Right cardiac atrium (tissue), 5 donors: ENCODE measurements at places on chromosomes 6 and 20.

- no peak for DNase-seq
Observed at GRCh38 chr20:60224914-60225313, 266.7 kb downstream of the CDH26 start.

DNA sequence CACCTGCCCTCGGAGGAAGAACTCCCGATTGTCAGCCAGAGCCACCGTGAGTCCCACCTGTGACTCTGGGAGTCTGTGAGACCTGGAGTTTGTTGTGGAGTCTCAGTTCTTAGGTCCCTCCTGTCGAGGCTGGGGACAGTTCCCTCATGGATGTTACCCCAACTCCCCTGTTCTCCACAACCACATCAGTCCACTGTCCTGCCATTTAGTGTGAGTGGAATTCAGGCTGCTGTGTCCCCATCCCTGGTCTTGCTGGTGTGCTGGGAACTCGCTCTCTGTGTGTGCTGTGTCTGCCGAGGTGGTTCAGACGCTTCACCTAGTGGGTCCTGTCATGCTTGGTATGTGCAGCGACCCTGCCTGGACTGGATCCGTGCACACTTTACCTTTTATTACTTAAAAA is 163.2 kb downstream of the DTNBP1 start:
- no peak for DNase-seq

GRCh38 chr6:33248643-33248931 is 23.1 kb downstream of the VPS52 start:
- no peak for DNase-seq

GRCh38 chr6:35449287-35449881 is 2.8 kb upstream of the FANCE start:
- DNase-seq, result no peak

- DNase-seq, result no peak
Observed at GRCh38 chr6:142420802-142421201, 119.0 kb downstream of the ADGRG6 start.

- peak; percentile 27 for DNase-seq
Observed at GRCh38 chr6:13334953-13335352, 6.6 kb upstream of the TBC1D7 start.

- DNase-seq, result no peak
Observed at GRCh38 chr6:11283629-11284028, 51.2 kb upstream of the NEDD9 start.

DNA sequence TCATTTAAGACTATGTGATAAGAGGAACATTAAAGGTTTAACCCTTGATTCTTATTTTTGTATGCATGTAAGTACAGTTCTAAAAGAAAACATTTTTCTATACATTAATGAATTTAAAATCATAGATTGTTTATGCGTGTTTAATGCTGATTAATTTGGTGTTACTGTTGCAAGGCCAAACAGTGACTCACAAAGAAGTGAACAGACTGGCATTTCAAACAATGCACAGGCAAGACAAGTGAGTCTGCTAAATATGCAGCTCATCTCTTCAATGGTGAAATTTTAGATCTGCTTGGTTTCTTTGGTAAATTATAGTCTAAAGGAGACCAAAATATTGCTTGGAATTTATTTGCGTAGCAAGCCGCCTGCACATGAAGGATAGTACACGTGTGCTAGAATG is 417.4 kb upstream of the SOX4 start:
- DNase-seq, result no peak

DNA sequence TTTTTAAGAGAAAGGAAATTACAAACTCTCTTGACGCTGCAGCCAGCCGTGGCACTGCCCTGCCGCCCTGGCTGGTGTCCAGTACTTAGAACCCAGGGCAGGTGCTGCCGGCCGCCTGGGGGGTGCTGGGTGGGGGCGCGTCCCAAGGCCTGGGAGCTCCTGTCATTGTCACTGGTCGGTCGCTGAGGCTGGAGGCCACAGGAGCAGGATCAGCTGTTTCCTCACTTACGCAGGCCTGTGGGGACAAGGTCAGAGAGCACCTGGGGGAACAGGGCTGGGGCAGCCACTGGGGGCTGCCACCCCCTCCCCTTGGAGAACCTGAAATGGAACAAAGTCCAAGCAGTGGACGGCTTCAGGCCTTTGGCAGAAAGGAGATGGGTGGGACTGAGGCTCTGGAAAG is 5.6 kb downstream of the BIRC7 start:
- no peak for DNase-seq

GRCh38 chr6:143200167-143200770 is 139.6 kb downstream of the AIG1 start:
- no peak for DNase-seq

GRCh38 chr20:6295127-6295866 is 172.5 kb upstream of the FERMT1 start:
- DNase-seq, result no peak

- no peak for DNase-seq
Observed at GRCh38 chr6:157673596-157673995, 149.4 kb upstream of the SNX9 start.

DNA sequence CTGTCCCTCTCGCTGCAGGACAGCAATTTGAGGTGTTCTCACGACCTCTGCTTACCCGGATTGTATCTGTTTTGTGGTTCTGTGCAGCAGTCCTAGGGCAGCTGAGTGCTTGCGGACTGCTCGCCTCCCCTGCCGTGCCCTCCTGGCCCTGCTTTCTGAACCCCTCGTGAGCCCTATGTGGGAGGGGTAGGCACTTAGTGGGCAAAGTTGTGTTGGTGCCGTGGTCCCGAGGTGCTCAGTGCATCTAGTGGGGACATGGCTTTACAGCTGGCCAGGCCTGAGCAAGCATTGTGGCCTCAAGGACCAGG is 5.2 kb downstream of the TMEM181 start:
- no peak for DNase-seq

DNA sequence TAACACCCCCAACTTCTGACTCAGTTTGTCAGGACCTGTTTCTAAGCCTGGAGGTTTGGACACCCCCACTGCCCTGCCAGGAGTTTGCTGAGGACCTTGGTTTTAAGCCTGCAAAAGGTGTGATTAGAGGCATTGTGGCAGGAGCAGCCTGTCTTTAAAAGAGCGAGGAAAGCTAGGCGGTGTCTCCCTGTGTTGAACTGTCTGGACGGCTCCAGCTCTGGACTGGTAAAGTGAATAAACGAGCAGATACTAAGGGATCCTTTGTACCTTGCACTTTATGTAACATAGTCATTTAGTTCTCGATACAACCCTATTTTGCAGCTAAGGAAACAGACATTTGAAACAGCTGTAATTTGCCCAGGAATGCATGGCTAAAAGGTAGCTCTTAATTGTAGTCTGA is 14.4 kb downstream of the FAM83D start:
- no peak for DNase-seq

DNA sequence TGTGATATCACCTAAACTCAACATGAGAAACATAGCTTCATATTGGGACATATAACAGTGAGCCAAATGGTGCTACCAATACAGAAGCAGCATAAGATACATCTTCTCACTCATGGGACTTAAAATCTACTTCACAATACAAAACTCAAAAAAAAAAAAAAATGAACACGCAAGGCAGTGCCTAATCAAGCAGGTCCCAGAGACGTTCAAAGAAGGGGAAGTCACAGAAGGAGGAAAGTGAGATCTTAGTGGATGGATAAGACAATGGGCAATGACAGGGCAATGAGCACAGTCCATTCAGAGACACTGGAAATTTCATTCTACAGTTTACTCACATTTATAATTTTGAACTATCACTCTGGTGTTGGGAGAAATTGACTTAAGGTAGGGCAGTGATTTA is 88.3 kb downstream of the FAM50B start:
- no peak for DNase-seq

- DNase-seq, result no peak
Observed at GRCh38 chr6:157847846-157848245, 24.8 kb downstream of the SNX9 start.

DNA sequence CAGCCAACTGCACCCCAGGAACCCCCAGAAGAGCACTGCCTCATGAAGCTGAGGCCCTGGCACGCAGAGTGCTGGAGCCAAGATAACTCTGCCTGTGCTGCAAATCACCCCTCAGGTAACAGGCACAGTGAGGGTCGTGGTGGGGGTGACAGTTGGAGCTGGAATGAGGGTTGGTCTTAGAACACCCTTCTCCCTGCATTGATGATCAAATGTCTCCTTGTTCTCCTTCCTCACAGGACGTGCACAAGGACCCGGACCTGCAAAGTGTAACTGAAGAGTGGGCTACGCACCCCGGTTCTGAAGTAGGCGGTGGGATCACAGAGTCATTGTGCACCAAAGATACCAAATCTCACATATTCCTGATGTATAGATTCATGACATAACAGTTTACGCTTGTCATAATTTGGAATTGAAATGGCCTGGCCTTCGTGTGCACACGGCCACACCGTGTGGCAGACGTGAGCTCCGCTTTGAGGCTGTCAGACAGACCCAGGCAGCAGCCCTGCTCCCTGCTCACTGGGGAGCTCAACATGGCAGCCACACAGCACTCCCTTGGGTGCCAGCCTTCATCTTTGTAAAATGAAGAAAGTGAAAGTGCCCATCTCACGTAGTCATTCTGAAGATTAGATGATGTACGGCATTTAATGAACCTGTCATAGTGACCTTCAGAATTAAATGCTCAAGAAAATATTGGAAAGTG is 8.8 kb downstream of the THBS2 start:
- DNase-seq, result no peak

DNA sequence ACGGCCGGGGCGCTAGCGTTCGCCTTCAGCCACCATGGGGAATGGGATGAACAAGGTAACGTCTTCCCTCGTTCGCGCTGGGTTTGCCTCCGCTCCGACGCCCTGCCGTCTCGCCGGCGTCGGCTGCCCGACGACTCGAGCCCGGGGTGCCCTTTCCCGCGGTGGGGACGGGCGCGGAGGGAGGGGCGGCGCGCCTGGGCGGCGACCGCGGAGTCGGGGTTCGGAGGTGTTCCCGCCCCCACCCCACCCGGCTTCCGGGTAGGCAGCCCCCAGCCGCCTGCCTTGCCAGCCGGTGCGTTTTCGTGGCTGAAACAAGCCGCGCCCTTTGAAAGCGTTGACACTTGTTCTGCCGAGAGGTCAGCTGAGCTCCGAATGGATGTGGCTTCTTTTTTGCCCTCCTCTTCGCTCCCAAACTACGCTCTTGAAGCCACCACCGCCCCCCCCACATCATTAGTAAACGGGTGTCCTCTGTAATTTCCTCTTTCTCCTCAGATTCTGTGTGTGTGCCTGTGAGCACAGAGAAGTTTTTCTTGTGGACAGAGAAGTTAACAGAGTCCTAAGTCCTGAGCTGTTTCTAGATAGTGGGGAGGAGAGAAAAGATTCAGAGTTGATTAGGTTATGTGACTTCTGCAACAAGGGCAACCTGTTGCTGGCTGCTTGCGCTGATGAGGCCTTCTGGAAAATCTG is 362 bp downstream of the DUSP22 start:
- DNase-seq, result peak; percentile 91

- no peak for DNase-seq
Observed at GRCh38 chr20:63598479-63599395, 24.7 kb upstream of the HELZ2 start.

DNA sequence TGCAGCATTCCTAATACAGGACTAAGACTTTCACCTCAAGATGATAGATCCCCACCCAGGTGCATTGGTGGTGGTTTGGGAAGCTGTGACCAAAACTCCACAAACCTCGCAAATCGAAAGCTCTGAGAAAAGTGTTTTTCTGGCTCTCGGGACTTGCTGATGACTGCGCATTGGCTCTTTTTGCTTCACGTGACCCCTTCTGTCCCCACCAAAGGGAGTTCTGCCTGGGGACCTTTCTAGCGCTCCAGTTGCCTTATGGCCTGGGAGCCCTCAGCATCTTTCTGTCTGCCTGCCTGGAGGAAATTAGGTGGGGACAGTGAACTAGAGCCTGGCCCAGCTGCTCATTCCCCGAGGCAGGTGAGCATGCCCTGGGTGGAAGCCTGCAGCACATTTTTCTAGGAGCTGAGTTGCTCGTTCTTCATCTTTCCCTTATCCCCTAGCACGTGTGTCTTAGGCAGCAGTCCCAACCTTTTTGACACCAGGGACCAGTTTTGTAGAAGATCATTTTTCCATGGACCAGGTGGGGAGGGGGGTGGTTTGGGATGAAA is 90.2 kb downstream of the TXNDC5 start:
- no peak for DNase-seq

- no peak for DNase-seq
Observed at GRCh38 chr20:20461551-20461950, 93.6 kb downstream of the INSM1 start.

- no peak for DNase-seq
Observed at GRCh38 chr6:46051962-46052361, 36.3 kb upstream of the CLIC5 start.

GRCh38 chr6:169409742-169410312 is 156.2 kb upstream of the THBS2 start:
- DNase-seq, result no peak

DNA sequence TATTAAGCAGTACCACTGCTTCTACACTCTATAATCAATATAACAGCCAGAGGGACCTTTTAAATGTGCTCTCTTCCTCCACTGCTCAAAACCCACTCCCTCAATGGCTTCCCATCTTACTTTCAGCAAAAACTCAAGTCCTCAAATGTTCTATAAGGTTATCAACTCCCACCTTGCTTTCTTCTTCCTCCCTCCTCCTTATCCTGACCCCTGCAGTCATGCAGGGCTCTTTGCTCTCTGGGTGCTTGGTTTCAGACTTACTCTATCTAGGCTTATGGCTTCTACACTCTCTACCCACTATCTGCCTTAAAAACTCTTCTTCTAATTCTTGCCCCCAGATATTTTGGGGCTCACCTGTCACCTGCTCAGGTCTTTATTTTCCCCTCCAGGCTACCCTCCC is 5.3 kb downstream of the ARHGAP18 start:
- DNase-seq, result no peak

GRCh38 chr6:11804701-11805100 is 26.1 kb upstream of the ADTRP start:
- DNase-seq, result no peak

GRCh38 chr20:25160467-25160866 is 35.0 kb upstream of the ENTPD6 start:
- no peak for DNase-seq

DNA sequence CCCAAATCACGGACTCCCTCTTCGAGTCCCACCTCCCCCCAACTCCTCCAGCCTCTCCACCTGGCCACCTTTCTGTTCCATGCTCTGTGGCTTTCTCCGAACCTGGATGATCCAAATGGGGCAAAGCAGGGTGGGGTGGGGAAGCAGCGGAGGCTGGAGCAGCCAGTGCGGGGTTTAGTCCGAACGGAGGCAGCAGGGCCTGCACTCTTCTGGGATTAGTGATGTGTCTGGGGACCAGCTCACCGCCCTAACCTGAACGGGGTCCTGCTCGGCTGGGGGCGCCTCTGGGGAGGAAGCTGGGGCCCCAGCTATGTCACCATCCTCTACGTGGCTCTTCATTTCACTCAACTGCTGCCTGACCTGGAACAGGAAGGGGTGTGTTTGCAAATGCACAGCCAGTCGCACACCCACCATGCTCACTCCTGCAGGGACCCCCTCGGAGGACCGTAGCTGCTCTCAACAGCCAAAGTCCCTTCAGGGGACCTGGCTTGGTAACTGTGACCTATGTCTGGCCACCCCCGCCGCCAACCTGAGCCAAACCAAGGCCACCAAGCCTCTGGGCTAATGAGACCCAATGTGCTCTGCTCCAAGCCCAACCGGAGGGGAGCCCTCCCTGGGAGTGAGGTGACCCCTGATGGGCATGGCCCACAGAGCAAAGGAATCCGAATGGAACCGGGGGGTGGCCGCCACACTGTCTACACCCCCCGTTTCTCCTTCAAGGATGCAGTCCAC is 46.8 kb downstream of the DSTN start:
- peak; percentile 58 for DNase-seq

- DNase-seq, result no peak
Observed at GRCh38 chr6:115932481-115932880, 128.2 kb downstream of the FRK start.

GRCh38 chr20:60011512-60012507 is 53.6 kb downstream of the CDH26 start:
- no peak for DNase-seq

- DNase-seq, result peak; percentile 58
Observed at GRCh38 chr6:136113736-136114173, 136.4 kb downstream of the MTFR2 start.
